Astrocyte (in vitro differentiated cells and primary cell): ENCODE measurements at places on chromosomes 11 and 22. TPM values are rescaled to one million over a fixed set of nuclear protein-coding genes. Genes with fewer than 3 reads are reported as not detected.

DNA sequence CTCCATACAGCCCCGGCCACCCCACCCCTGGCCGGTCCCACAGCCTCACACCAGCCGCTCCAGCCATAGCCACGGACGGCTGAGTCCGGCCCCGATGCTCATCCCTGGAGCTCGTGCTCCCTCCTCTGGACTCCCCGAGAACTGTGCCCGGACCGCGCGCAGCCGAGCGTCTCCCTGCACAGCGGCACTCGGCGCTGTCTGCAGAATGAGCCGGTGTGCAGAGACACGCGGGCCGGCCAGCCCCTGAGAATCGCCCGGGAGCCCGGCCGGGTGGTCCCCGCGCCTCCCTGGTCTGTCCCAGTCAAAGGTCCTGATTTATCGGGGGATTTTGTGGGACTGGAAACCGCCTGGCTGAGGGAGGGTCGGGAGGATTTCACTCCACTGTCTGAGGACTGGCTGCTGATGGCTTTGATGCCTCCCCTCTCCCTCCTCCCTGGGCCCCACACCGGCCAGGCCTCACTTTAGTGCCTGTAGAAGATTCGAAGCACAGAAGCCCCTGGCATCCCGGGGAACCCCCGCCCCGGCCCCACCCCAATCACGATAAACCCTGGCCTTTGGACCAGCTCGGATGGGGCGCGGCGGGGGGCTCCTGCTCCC, 102.7 kb downstream of the BRD1 start:
- H3K36me3 ChIP-seq: no peaks in the 10 kb centered on the region
- no peaks in the 10 kb centered on the region for H3K27me3 ChIP-seq
- no peaks in the 10 kb centered on the region for H3K4me1 ChIP-seq
- H3K4me3 ChIP-seq: no peak overlapping the region
- H3K27ac ChIP-seq: no peak overlapping the region

GRCh38 chr11:69260622-69261021, 33.3 kb upstream of the MYEOV start:
- H3K4me3 ChIP-seq: no peak overlapping the region
- peak; percentile 10 for DNase-seq
- no peaks in the 10 kb centered on the region for H3K4me1 ChIP-seq
- no peaks in the 10 kb centered on the region for H3K36me3 ChIP-seq

DNA sequence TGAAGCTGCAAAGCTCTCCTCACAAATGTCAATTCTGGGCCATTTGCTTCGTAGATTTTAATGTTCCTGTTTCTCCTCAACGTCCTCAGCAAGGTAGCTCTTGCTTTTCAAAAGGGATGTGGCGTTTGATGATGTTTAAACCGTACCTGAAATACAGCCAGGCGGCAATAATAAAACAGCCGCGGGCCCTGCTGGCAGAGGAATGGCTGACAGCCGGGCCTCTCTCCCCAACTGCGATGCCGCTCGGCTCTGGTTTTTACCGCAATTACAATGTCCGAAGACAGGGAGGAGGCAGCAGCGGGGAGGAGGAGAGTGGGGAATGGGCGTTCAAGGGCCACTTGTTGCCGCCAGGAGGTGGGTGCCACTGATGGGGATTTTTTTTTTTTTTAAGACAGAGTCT, 27.5 kb downstream of the MACROD1 start:
- no peak overlapping the region for H3K4me3 ChIP-seq
- no peak for DNase-seq
- H3K27me3 ChIP-seq: peaks cover 19% of the 10 kb centered on the region

Gene IFT27
- 30.1 and 31.8 TPM in 2 replicates for total RNA-seq

Gene GGTLC3
- not detected in 2 replicates for total RNA-seq

DNA sequence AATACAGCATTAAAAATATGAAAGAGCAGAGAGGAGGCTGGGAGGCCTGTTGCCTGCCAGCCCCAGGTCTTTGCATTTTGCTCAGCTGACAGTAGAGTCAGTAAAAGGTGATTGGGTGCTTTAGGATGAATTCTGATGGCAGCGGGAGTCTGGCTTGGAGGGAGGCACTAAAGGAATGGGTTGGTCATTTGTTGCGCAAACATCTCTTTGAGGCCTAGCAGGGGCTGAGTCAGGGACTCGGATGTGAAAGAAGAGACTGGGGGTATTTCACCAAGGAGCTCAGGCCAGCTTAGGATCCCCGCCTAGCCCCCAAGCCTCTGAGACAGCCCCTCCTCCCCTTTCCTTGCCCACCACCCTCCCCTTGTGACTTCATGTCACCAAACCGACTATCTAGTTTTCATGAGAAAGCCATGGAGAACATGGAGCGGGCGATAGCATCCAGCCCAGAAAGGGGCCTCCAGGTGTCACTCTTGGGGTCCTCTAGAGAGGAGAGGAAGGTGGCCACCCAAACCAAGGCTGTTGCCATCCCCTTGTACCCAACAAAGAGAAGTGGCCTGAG, 9.7 kb downstream of the DGKZ start:
- peaks cover 13% of the 10 kb centered on the region for H3K4me1 ChIP-seq
- H3K4me3 ChIP-seq: no peak overlapping the region
- H3K27me3 ChIP-seq: no peaks in the 10 kb centered on the region
